ENCODE measurements at places on chromosomes 3 and 15.
A peak's percentile ranks its signal among the peaks of the same experiment; 100 is the strongest.

GRCh38 chr3:37945807-37946530 is 44.6 kb upstream of the VILL start:
- no peak for DNase-seq

GRCh38 chr3:148711981-148712666 is 14.4 kb downstream of the AGTR1 start:
- DNase-seq, result no peak

DNA sequence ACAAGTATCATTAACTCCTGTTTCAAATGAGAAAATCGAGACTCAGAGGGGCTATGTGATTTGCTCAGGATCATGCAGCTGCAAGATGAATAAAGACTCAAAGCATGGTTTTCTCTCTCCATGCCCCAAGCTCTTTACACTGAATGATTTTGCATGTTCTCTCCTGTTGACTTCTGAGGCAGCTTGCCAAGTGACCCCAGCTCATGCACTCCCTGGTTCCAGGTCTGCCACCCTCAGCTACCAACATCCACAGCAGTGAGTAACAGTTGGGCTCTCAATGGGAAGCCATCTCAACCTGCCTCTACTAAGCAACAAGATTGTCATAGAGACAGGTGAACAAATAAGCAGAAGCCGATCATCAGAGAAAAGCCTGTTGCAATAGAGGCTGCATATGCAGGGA is 116.9 kb upstream of the GADL1 start:
- no peak for DNase-seq

- no peak for DNase-seq
Observed at GRCh38 chr3:38049358-38050126, 10.5 kb downstream of the DLEC1 start.

- no peak for DNase-seq
Observed at GRCh38 chr3:147651107-147651778, 242.1 kb downstream of the ZIC1 start.

- no peak for DNase-seq
Observed at GRCh38 chr3:55615694-55616295, 128.7 kb upstream of the WNT5A start.

GRCh38 chr15:47908486-47908885 is 191.2 kb downstream of the SEMA6D start:
- DNase-seq, result no peak

GRCh38 chr3:10554236-10554611 is 48.8 kb upstream of the ATP2B2 start:
- DNase-seq, result no peak

- DNase-seq, result no peak
Observed at GRCh38 chr3:43023066-43023465, 44.0 kb downstream of the GASK1A start.

GRCh38 chr3:113174801-113175485 is 36.4 kb upstream of the BOC start:
- DNase-seq, result no peak

DNA sequence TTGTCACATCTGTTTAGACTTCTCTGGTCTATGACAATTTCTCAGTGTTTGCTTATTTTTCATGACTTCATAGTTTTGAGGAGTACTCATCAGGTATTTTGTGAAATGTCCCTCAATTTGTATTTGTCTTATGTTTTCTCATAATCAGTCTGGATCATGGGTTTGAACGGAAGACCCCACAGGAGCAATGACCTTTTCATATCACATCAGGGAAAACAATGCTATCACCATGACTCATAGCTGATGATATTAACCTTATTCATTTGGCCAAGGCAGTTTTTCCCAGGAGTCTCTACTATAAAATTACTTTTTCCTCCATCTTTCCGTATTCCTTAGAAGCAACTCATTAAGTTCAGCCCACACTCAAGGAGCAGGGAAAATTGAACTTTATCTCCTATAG is 32.7 kb downstream of the AADACL2 start:
- DNase-seq, result no peak

GRCh38 chr3:41200669-41201021 is 1.3 kb downstream of the CTNNB1 start:
- DNase-seq, result no peak

- DNase-seq, result no peak
Observed at GRCh38 chr15:52506549-52506948, 22.1 kb downstream of the MYO5A start.

DNA sequence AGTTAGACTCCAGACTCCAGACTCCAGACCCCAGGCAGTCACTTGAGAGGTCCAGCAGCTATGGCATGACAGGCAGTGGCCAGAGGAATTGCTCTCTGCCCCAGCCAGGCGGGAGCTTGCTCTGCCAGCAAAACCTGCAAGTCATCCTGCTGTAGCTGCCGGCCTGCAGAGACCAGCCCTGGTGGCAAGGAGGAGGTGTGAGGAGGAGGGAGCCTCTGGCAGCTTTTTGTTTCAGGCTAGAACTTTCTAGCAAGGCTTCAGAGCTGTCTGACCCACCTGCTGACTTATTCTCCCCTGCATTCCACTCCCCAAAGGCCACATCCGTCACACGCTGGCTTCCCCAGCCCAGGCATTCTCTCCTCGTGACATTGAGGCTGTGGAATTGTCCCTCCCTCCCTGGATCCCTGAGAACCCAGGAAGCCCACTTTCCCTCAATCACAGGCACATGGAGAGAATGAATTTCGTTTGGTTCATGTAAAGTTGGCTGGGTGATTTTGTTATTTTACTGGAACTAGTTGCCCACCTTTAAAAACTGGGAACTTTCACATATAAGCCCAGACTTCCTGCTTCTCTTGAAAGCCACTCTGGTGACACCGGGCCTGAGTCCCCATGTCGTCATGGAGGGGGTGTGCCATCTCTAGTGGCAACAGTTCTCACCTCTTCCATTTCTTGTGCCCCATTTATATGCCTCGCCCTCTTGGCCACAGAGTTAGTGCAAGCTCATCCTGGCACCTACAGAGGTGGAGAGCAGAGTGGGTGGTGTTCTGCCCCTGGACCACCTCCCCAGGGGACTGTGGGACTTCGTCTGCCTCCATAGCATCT is 82.7 kb downstream of the ABHD5 start:
- no peak for DNase-seq

DNA sequence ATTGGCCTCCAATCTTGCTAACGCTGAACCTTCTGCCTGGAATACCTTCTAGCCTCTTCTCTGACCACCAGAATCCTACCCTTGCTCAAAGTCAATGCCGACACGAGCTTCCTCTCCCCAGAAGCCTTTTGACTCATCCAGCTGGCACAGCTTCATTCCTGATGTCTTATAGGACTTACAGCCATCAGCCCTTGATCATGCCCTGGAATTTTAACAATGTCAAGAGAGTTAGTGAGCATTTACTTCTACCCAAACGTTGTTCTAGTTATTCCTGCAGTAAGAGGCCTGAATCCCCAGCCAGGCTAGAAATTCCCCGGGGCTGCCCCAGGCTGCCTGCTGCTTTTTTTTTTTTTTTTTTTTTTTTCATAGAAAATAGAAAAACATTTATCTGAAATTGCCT is 3.9 kb downstream of the CYP1A2 start:
- DNase-seq, result no peak

DNA sequence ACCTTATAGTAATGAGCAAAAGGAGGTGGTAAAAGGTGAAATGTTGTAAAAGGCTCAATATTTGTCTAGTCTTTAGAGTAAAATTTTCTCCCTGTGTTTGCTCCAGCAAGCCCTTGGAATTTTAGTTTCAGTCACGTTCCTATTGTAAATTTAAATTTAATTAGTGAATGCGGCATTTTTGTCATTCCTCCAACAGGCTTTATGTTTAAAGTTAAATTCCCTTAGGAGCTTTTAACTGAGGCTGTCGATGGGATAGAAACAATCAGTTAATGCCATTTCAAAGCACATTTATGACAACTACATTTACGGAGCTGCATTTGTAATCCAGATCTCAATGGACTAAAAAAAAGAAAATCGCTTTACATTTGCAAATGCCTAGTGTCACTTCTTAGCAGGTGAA is 868 bp upstream of the GADL1 start:
- DNase-seq, result no peak

DNA sequence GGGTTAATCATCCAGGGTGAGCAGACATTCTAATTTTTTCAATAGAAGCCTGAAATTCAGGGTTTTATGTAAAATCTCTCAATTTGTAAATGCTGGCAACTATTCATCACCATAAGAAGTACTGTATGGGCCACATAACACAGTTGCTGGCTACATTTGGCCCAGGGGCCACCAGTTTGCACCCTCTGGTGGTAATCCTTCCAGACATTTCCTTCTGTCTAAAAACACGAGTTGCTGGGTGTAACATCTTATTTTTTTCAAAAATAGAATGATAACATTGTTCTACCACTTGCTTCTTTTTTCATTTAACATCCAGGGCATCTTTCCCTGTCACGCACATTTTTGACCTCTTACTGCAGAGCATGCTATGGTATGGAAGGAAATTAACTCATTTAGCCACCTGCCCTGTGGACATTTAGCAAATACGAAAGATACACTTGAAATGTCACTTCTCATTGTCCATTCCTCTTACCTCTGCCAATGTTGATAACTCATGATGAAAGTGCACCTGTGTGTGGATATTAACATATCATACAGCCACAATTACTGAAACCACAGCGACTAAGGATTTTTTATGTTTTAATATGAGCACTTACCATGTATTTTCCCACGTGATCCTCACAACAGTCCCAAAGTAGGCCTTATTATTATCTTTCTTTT is 117.5 kb upstream of the ARHGEF3 start:
- DNase-seq, result no peak

GRCh38 chr15:89888214-89888804 is 5.5 kb downstream of the AP3S2 start:
- no peak for DNase-seq

- DNase-seq, result no peak
Observed at GRCh38 chr3:102887431-102887830, 452.6 kb downstream of the ZPLD1 start.

DNA sequence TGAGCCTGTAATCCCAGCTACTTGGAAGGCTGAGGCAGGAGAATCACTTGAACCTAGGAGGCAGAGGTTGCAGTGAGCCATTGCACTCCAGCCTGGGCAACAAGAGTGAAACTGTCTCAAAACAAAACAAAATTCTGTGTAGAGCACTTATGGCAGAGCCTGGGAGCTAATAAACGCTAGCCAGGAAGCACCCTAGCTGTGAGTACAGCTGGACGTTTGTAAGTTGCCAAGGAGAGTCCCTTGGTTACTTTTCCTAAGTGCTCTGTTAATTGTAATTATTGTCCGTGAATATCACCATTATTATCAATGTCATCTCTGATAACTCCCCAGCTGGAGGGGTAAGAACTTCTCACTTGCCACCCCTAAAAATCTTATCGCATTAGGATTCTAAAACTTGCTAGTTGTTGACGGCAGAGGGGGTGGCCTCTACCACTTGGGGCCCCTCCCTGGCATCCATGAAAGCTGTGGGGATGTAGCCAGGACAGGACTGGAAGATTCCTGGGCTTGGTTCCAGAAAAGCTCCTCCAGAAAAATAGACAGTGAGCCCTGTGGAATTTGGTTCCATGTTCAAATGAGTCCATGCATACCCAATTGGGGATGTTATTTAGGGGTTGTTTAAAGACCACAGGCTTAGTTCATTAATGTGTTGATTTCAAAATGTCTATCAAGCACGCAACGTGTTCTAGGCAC is 9.9 kb upstream of the KLHL25 start:
- no peak for DNase-seq

DNA sequence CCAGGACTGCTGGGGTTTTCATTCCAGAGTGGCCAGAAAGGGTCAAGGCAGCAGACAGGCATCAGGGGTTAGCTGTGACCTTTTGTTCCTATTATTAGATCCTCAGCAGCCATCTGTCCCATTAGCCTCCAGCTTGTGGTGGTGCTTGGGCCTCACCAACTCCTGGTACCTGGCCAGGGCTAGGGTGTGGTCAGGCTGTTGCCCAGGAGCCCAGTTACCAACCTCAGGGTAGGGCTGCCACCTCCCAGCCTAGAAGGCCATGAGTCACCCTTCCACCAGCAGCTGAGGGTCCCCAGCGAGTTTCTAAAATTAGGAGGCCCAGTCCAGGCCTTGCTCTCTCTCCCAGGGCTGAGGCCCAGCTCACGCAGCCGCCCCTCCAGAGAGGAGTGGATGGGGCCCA is 12.2 kb downstream of the TMEM43 start:
- no peak for DNase-seq

GRCh38 chr3:55540579-55540978 is 53.5 kb upstream of the WNT5A start:
- DNase-seq, result no peak

DNA sequence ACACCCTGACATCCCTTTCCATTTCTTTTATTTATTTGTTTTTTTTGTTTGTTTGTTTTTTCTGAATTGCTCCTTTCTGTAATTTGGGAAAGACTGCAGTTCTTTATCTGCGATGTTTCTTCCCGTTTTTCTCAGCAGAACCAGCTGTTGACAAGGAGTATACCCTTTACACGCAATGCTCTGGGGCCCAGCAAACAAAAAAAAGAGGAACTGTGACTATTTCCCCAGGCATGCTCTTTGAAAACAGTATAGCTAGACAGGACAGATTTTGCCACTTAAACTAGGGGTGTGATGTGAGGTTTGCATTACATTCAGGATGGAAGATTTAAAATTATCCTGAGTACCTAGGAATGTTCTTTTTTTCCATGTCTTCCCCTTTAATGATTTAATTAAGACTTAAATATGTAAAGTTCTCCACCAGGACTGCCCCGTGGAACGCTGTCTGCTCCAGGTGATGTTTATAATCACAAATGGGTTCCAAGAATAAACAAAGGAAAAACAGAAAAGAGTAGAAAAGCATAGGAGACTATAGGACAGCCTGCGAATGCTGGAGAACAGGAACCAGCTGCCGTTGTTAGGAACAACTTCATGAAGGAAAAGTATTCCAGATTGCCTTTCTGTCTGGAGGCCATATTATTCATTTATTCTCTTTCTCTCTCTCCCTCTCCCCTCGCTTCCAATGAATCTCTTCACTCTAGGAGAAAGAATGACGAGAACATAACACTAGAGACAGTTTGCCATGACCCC is 43.3 kb downstream of the TGFBR2 start:
- DNase-seq, result no peak

GRCh38 chr3:48472673-48472922 is 26.1 kb downstream of the ATRIP start:
- DNase-seq, result no peak

GRCh38 chr15:100022806-100023205 is 289.6 kb upstream of the LYSMD4 start:
- DNase-seq, result no peak

- DNase-seq, result no peak
Observed at GRCh38 chr3:133829310-133829707, 23.7 kb downstream of the SRPRB start.

DNA sequence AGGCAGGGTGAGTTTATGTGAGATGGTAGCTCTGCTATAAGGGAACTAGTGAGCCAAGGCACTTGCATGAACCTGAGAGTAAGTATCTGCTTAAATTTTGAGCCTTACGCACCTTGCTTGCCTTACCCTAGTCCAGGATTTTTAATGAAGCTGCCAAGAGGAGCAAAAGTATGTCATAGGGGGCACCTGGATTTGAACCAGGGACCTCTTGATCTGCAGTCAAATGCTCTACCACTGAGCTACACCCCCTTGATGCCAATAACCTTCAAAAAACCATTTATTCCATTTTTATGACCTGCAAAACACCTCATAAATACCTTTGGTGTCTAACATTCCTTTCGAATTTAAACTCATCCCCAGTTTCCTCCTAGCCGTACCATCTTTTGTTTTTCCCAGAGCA is 88.3 kb upstream of the ACP3 start:
- DNase-seq, result no peak

- peak; percentile 64 for DNase-seq
Observed at GRCh38 chr15:75842722-75843677, at the start of gene UBE2Q2. Gene UBE2Q2 (plus strand): TSS chr15:75843447. CDS start chr15:75843667, 220 bp downstream.
